Cardiac septum (tissue), 1 donor: ENCODE measurements at places on chromosomes 6 and 20.

DNA sequence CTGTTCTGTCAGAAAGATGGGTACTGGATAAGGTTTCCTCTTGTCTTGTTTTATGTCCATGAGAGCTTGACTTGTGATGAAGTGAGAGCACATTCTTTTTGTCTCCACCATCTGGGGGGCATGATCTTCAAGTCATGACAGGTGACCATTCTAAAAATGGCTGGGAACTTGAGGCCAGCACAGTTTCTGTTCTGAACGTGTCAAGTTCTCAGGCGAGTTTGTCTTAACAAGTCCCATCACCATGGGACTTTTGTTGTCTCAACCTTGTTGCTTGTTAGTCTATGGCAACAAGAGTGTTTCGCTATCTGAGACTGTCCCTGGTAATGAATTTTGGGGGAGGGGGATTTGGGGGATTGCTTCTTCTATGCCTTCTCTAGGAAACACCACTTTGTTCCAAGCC is 25.6 kb upstream of the ENPP4 start:
- DNase-seq, result no peak

DNA sequence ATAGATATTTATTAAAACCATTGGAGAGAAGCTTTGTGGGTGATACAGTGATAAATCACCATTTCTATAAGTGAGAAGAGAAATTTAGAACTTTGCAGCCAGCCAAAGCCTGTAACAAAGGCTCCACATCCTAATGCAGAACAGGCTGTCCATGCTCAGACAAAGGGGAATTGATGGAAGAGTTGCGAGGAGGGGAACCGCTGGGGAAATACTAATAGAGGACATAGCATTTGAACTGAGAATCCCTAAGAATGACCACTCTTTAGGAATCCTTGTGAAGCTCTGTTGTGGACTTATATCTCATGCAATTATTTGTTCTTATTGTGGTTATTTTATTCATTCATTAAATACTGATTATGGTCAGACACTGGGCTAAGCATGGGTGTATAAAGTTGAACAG is 167.8 kb downstream of the PHF3 start:
- no peak for DNase-seq

DNA sequence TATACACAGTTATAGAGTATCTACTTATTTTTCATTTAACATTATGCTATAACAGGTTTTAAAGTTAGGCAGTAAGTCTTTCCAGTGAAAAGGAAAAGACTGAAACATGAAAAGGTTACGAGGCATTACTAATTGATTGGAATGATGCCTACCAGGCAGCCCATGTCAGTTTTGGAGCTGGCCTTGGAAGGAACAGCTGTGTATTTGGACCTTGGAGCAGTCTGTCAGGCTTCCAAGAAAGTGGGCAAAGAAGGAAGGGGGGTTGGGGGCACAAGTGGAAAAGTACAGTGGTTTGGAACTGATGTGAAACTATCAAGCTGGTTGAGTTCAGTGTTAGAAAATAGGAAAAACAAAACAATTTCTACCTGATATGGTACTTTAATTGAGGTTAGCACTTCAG is 41.7 kb downstream of the SLC16A10 start:
- DNase-seq, result no peak

- no peak for DNase-seq
Observed at GRCh38 chr20:48808382-48809034, 19.3 kb downstream of the PREX1 start.
